ENCODE measurements at places on chromosomes 12 and 14.

DNA sequence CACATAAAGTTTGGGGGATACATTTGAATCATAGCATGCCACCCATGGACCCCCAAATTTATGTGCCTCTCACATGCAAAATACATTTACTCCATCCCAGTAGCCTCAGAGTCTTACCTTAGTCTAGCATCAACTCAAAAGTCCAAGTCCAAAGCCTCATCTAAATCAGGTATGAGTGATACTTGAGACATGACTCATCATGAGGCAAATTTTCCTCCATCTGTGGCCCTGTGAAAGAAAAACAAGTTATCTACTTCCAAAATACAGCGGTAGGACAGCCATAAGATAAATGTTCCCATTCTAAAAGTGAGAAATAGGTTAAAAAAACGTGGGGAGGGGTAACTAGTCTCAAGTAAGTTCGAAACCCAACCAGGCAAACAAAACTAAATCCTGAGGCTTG, 444.2 kb downstream of the SNAPC1 start:
- no peak for DNase-seq

DNA sequence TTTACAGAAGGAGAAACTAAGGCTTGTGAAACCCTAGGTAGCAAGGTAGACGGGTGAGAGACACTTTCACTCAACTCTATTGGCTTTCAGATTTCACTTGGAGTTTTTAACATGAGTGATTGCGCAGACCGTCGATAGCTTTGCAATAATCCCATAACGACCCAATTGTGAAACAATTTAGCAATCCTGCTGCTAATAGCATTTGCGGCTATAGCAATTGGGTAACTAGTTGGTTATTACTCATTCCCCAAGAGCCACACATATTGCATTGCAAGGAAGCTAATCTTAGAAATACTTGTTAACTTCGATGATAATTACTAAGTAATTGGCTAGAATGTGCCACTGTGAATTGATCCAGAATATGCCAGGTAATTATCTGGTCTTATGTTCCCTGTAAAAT, 159.9 kb upstream of the NOS1 start:
- DNase-seq, result no peak

GRCh38 chr14:94599656-94600004, 12.6 kb upstream of the SERPINA3 start:
- DNase-seq, result no peak

GRCh38 chr12:2378835-2379330, 326.1 kb downstream of the CACNA1C start:
- no peak for DNase-seq

- DNase-seq, result no peak
These were observed 181.9 kb downstream of the SLC6A15 start for GRCh38 chr12:84730561-84731162.

DNA sequence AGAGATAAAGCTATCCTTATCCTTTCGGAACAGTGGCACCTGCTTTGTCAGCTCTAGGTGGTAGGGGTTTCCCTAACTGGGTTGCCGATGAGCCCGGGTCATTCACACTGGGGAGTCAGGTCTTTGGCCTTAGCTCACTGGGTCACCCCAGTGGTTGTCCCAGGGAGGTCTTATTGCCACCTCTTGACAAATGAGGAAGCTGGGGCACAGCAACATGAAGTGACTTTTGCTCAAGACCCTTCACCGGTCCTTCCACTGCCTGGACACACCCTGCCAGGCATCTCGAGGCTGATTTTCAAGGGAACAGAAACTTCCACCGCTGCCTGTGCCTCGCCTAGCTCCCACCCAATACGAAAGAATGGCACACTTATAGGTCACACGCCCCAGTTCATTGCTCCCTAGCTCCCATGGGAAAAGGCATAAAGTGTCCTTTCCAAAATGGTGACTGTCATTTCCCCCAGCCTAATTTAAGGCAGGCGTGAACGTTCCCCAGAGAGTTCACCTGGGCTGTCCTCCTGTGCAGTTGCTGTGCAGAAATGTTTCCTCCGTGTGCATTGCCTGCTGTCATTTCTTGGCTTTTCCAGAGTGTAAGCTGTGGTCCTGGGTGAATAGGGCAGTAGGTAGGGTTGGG, 156.1 kb upstream of the CCND2 start:
- DNase-seq, result no peak

DNA sequence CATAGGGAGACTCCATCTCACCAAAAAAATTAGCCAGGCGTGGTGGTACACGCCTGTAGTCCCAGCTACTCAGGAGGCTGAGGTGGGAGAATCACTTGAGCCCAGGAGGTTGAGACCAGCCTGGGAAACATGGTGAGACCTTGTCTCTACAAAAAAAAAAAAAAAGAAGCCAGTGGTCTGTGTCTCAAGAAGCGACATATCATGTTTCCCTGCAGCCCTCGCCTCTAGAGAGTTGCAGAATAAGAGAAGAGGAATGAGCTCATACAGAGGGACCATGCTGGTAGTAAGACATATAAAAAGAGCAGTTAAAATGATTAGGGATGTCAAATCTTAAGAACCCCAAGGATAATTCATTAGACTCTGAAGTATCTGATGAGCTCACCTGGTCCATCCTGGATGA, 39.4 kb upstream of the BICDL1 start:
- DNase-seq, result no peak

- no peak for DNase-seq
These were observed 90.0 kb downstream of the SINHCAF start for GRCh38 chr12:31235868-31236395.

DNA sequence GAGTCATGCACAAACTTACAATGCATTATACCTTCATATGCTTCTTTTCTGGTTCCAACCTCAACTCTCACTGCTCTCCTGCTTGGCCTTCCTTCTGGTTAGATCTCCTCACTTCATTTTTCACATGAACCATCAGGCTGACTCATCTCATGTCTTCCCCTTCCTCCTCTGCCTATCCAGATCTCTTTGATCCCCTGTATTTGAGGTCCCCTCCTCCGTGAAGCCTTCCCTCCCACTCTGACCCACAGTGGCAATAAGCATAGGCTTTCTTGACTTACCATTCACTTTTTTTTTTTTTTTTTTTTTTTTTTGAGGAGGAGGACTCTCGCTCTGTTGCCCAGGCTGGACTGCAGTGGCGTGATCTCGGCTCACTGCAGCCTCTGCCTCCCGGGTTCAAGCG, 14.7 kb upstream of the ASIC1 start:
- no peak for DNase-seq

DNA sequence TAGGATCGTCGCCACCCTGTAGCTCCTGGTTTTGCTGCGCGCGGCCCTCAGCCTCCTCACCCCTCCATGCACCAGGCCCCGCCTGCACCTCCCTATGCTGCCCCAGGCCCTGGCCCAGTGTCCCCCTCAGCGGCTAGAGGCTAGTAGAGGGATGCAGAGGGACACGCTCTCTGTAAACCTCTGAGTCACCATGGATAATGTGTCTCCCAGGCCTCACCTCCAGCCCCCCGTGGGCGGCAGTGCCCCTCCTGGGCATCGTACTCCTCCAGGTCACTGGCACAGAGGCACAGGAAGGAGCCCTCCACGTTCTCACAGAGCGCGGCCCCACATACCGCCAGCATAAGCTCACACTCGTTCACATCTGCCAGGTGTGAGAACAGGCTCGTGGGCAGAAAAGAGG, 12.3 kb downstream of the ISCA2 start:
- DNase-seq, result no peak

- no peak for DNase-seq
These were observed 15.0 kb upstream of the FBXO33 start for GRCh38 chr14:39447175-39447661.

GRCh38 chr12:84157170-84157569, 755.4 kb downstream of the SLC6A15 start:
- DNase-seq, result no peak

GRCh38 chr12:15801770-15802744, 12.9 kb upstream of the EPS8 start:
- DNase-seq, result no peak

GRCh38 chr12:44317651-44318126, 481.8 kb downstream of the TMEM117 start:
- DNase-seq, result no peak

DNA sequence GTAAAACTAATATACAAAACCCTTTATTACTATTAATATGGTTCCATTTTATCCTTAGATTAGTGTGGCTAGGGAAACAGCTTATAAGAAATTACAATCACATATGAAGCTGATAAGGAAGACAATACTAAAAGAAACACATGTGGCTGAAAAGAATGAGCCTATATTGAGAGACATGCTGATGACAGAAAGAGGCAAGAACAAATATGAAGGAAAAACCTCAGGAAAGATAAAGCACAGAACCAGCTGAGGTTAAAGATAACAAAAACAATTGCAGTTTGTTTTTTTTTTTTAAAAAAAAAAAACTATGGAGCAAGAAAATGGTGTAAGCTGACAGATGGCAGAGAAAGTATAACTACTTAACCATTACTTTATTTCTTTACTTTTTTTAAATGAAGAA, 69.2 kb upstream of the OSBPL8 start:
- no peak for DNase-seq

DNA sequence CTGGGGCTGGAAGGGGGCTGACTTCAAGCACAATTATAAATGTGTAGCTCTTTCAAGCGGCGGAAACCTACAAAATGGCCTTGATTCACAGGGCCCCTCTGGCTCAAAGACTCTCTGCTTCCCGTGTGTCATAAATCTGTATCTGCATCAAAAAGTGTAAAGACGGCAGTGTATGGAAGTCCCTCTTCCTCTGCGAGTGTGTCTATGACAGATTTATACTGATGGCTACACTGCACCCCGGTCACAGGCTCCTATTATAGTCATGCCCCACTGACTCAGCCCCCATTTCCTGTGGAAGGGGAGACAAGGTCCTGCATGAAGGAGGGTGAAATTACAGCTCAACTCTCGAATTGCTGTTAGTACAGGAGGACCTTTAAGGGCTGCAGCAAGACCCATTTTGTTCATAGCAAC, 68.6 kb downstream of the HMGA2 start:
- no peak for DNase-seq

GRCh38 chr12:57896434-57897201, 44.7 kb upstream of the ATP23 start:
- peak; percentile 79 for DNase-seq

Data from globus pallidus (tissue), 1 donor.